Neural progenitor cell (in vitro differentiated cells): ENCODE measurements at places on chromosomes 2 and 18.
A peak's percentile ranks its signal among the peaks of the same experiment; 100 is the strongest.

GRCh38 chr2:188601927-188602326, 310.3 kb downstream of the GULP1 start:
- no peak for DNase-seq

- no peak for DNase-seq
Measured at GRCh38 chr2:75954761-75955160, 244.0 kb upstream of the GCFC2 start.

- DNase-seq = no peak
Measured at GRCh38 chr2:134301099-134301927, 47.4 kb downstream of the MGAT5 start.

DNA sequence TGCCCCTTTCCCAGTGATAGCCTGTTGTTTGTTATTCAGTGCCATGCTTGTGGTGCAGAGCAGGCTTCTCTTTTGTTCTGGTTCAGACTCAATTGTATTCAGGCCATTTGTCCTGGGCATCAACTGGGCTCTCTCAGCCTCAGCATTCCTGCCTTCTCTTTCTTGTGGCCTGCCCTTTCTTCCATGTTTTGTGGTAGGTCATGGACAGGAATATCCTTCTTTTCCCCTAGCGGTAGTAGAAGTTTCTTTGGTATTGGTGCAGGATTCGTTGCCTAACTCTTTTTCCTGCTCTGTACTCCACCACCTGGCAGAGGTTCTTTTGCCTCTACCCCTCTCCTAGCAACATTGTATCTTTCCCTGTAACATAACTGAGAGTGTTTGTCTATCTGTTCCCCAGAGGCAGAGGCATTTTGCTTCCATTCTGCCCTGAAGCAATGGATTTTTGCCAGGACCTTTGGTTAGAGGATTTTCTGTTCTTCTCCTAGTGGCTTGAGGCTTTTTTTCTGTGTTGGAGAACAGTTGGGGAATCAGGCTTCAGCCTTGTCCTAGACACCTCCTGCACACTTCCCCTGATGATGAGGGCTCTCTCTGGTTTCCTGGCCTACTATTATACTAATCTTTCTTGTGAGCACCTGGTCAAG, 68.5 kb downstream of the NCOA1 start:
- DNase-seq = peak; percentile 40

- DNase-seq = no peak
Measured at GRCh38 chr2:84889332-84889731, 8.4 kb upstream of the TRABD2A start.
